Stimulated activated CD4-positive, alpha-beta T cell treated with anti-CD3 and anti-CD28 coated beads, Interleukin-1b, Interleukin-23, amount 100 ng/mL, for 48 hours (primary cell): ENCODE measurements at places on chromosomes 7 and 10.

DNA sequence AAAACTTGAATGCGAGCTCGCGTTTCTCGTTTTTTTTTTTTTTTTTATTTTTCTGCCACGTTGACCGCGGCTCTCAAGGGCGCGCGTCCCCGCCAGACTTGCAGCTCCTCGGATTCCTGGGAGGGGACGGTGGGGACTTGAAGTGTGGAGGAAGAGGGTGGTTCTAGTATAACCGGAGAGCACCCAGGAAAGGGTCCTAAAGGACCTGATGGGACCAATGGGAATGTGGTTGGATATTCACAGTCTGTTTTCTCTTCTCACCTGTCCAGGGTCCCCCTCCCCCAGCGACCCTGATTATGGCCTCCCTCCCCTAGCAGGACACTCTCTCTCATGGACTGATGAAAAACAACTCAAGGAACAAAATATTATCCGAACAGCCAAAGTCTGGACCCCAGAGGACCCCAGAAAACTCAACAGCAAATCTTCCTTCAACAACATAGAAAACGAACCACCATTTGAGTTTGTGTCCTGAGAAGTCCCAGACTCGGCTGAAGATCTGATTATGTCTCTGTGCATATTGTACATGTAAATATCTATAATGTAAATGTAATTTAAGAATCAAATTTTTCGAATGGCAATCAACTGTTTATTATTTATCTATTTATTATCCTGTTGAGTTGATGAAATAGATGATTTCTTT is 1.4 kb downstream of the PTF1A start:
- DNase-seq, result no peak

GRCh38 chr7:119943942-119944600 is 328.9 kb upstream of the KCND2 start:
- DNase-seq, result no peak

DNA sequence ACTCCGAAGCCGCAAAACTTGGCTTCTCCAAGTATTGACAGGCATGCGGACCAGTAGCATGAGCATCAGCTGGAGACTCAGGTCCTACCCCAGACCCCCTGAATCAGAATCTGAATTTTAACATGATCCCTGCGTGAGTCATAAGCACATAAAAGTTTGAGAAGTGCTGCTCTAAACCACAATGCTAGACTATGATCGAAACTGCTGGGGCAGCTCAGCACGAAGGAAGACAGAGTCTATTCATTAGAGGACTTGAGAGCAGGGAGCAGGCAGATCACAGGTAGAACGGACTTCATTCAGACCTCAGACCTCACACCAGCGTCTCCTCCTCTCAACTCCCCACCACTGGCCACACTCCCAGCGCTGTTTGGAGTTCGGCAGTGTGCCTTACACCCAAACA is 16.9 kb downstream of the CAMK2G start:
- DNase-seq, result peak; percentile 54

- DNase-seq, result peak; percentile 87
Measured at GRCh38 chr10:124717911-124718741, 26.1 kb downstream of the FAM53B start.

- no peak for DNase-seq
Measured at GRCh38 chr7:66682350-66683093, 53.8 kb downstream of the KCTD7 start.

DNA sequence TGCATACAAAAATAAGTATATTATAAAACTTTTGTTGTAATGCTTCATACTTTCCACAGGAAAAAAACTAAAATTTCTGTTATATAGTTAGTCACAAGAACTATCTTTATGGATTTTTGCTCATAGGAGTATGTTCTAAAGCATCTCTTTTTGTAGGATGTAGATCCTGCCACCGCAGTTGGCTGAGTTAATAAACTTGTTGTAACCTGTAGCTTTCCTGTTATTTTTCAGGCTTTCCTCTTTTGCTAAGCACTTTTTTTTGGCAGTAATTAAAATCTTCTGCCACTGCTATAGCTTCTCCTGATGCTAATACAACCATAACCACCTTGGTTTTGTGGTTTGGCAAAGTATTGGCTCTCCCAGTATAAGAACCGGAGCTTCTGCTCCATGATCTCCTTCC is 60.3 kb downstream of the WNT2 start:
- no peak for DNase-seq
